Endothelial cell (in vitro differentiated cells): ENCODE measurements at places on chromosomes 5 and 9.

DNA sequence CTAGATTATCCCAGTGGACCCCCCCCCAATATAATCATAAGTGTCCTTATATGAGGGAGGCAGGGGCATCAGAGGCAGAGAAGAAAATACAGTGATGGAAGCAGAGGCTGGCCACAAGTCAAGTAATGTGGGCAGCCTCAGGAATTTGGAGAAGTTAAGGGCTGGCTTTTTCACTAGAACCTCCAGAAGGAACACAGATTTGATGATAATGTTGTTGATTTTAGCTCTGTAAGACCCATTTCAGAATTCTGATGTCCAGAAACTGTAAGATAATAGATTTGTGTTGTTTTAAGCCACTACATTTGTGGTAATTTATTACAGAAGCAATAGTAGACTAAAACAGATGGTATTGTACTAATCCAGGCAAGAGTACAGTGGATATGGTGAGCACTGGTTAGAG, 36.3 kb upstream of the LRRTM2 start:
- DNase-seq = no peak
- H3K4me1 ChIP-seq = peaks cover 20% of the 10 kb centered on the region
- H3K36me3 ChIP-seq = peaks cover 33% of the 10 kb centered on the region
- H3K27me3 ChIP-seq = peaks cover 16% of the 10 kb centered on the region
- H3K27ac ChIP-seq = peak overlapping the region; percentile 11
- H3K4me3 ChIP-seq = no peak overlapping the region

GRCh38 chr5:89041249-89041779, 158.3 kb upstream of the MEF2C start:
- H3K36me3 ChIP-seq = no peaks in the 10 kb centered on the region
- peaks cover 41% of the 10 kb centered on the region for H3K4me1 ChIP-seq
- no peaks in the 10 kb centered on the region for H3K27me3 ChIP-seq
- no peak for DNase-seq

DNA sequence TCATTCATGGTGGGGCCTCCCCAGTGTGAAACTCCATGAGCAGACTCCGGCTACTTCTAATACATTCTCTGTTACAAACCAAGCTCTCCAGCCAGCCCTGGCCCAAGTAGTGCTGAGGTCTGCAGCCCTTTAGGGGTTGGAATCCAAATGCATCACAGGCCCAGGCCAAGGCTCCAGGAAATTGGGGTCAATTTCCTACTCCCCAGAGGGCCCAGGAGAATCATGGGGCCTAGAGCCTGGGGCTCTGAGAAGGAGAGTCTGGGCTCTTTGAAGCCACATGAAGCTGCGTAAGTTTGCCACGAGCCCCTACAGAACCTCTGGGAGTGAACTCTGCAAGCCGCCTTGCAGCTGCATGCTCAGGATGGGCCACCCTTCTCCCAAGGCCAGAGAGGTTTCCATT, 206.4 kb downstream of the PAPPA start:
- H3K4me1 ChIP-seq = peaks cover under 1% of the 10 kb centered on the region
- no peaks in the 10 kb centered on the region for H3K36me3 ChIP-seq
- no peak for DNase-seq
- H3K27ac ChIP-seq = no peak overlapping the region

- no peak overlapping the region for H3K4me3 ChIP-seq
- H3K27ac ChIP-seq = no peak overlapping the region
- H3K27me3 ChIP-seq = peaks cover 2% of the 10 kb centered on the region
- peaks cover 10% of the 10 kb centered on the region for H3K4me1 ChIP-seq
- peaks cover 4% of the 10 kb centered on the region for H3K36me3 ChIP-seq
Measured at GRCh38 chr9:13414349-13414748, 134.9 kb upstream of the MPDZ start.

- peaks cover 14% of the 10 kb centered on the region for H3K4me1 ChIP-seq
- H3K27ac ChIP-seq = no peak overlapping the region
- DNase-seq = no peak
- H3K36me3 ChIP-seq = no peaks in the 10 kb centered on the region
- H3K4me3 ChIP-seq = no peak overlapping the region
Measured at GRCh38 chr5:64273276-64273675, 107.6 kb downstream of the RNF180 start.

DNA sequence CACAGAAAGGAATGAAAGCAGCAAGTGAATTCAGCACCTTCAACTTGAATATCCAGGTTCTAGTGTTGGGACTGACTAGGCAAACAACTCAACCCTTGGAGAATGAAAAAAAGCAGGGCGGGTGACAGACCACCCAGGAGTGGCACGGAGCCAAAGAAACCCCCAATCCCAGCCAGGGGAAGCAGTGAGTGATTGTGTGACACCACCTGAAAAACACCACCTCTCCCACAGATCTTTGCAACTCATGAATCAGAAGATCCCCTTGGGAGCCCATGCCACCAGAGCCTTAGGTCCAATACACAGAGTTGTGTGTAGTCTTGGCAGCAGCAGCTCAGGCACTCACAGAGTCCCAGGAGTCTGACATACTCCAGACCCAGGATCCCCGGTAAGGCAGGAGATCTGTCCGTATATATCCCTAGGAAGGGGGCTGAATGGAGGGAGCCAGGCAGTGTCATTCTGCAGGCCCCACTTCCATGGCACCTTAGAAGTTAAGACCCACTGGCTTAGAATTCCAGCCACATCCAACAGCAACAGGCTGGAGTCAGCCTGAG, 22.1 kb upstream of the ROR2 start:
- no peak overlapping the region for H3K4me3 ChIP-seq
- H3K27me3 ChIP-seq = no peaks in the 10 kb centered on the region
- DNase-seq = no peak
- no peak overlapping the region for H3K27ac ChIP-seq
- H3K4me1 ChIP-seq = no peaks in the 10 kb centered on the region

DNA sequence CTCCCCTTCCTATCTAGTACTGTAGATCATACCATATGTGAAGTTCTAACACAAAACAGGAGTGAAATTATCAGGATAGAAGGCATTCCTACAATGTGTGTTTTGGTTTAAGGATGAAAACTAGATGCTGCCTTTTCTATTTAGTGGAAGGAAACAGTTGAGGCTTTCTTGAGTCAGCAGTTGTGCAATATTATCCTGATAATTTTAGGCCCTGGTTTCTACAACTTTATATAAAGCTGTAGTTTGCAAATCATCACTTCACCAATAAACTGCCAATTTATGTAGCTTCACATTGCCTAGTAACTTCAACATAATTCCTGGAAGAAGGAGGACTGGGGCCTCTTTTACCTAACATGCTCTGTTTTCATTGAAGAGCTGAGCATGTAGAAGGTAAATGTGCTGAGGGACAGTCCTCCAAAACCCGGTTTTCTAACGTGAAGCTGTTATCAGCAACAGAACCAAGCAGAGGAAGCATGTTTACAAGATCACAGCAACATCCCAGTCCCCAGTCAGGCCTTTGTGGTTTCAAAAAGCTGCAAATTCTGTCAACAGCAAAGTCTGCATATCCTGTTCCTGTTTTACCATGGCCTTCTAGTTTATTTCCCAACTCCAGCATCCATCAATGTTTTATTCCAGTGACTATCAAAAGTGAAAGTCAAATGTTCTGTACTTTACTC, 513.4 kb upstream of the MEF2C start:
- H3K27ac ChIP-seq = peak overlapping the region; percentile 30
- H3K4me3 ChIP-seq = no peak overlapping the region
- peak; percentile 4 for DNase-seq
- no peaks in the 10 kb centered on the region for H3K36me3 ChIP-seq

DNA sequence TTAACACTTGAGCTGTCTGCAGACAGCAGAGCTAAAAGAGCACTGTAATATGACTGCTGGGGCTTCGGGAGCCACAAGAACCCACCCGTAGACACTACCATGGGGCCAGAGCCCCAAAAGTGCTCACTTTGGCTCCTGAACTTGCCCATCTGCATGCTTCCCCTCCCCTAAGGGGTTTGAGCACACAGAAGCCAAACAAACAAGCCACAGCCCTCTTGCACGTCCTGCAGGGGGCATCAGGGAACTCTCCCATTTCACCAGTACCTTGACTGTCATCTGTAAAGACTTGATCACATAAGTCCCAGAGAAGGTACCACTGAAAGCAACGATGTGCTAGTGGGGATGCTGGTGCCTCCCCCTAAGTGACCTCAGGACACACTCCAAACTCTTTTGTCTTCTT, 681.8 kb downstream of the SEMA5A start:
- no peaks in the 10 kb centered on the region for H3K27me3 ChIP-seq
- peak; percentile 35 for DNase-seq
- H3K4me1 ChIP-seq = no peaks in the 10 kb centered on the region
- H3K4me3 ChIP-seq = no peak overlapping the region
- H3K27ac ChIP-seq = no peak overlapping the region
